ENCODE measurements at places on chromosomes 3 and 15.

DNA sequence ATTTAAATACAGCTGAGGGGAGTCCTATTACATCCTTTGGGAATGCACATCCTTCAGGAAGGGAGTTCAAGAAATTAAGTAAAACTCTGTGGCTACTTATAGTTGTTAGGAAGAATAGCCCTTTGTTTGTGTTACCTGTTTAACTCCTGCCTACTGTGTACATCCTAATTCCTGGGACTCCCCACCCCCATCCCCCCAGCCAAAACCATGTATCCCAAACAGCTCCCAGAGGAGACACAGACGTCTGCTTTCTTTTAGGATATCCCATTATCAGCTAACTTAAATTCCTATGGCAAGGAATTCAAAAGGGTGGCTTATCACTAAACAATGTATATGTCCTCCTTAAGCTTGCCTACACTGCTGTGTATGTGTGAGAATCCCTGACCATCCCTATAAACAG, 581.7 kb downstream of the DIPK2A start:
- DNase-seq = no peak

GRCh38 chr3:69214241-69214640, 91.8 kb upstream of the LMOD3 start:
- DNase-seq = no peak

GRCh38 chr3:115513416-115513800, 109.9 kb upstream of the GAP43 start:
- no peak for DNase-seq

GRCh38 chr3:108462899-108463298, 47.5 kb downstream of the MYH15 start:
- DNase-seq = no peak

DNA sequence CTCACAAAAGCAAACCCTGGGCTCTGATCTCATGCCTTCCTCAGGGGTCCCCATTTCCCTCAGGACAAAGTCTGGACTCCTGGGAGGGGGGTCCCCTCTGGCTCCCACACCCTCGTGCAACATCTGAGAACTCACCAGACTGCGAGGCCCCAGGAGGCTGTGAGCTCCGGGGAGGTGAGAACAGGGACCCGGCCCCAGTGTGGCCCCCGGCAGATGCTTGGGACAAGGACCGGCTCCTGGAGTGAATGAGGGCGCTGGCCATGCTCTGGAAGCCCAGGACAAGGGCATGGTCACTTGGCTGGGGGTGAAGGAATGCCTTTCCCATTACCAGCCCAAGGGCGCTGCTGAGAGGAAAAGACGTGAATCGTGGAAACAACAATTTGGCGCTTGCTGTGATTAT, 48.0 kb downstream of the LINGO1 start:
- DNase-seq = no peak

All from stimulated activated CD4-positive, alpha-beta T cell treated with anti-CD3 and anti-CD28 coated beads, Interleukin-4, amount 100 ng/mL, for 4 hours (primary cell).